Spinal cord (tissue), 10 donors: ENCODE measurements at places on chromosomes 7 and 10.

GRCh38 chr7:104509874-104510273 is 181.5 kb downstream of the LHFPL3 start:
- DNase-seq, result no peak

DNA sequence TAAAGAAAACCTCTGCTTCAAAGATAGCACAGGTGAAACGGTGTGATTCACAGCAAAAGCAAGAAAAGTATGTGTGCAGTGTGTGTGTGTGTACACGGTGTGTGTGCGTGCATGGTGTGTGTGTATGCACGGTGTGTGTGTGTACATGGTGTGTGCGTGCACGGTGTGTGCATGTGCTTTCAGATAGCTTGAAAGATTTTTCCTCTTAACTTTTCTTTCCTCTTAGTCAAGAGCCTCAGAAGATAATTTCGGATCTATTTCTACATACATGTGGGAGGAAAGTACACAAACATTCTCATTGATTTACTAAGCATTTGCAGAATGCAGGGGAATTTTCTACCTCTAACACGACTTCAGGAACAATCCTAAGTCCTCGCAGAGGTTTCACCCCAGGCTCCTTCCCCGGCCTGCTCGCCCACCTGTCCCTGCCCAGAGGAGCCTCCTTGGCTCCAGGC is 2.9 kb downstream of the FGFR2 start:
- DNase-seq, result no peak

DNA sequence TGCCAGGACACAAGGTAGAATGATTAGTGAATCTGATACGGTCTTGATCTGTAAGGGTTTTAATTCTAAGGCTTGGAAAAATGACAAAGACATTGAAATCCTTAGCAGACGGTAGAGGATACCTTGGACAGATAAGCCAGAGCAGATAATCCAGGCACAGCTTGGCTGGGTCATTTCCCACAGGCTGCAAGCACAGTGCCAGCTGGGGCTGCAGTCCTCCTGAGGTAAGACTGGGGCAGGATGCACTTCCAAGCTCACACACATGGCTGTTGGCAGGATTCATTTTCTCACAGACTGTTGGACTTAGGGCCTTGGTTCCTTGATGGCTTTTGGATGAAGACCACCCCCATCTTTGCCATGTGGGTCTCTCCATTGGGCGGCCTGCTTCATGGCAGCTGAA is 63.2 kb upstream of the BMPER start:
- no peak for DNase-seq

DNA sequence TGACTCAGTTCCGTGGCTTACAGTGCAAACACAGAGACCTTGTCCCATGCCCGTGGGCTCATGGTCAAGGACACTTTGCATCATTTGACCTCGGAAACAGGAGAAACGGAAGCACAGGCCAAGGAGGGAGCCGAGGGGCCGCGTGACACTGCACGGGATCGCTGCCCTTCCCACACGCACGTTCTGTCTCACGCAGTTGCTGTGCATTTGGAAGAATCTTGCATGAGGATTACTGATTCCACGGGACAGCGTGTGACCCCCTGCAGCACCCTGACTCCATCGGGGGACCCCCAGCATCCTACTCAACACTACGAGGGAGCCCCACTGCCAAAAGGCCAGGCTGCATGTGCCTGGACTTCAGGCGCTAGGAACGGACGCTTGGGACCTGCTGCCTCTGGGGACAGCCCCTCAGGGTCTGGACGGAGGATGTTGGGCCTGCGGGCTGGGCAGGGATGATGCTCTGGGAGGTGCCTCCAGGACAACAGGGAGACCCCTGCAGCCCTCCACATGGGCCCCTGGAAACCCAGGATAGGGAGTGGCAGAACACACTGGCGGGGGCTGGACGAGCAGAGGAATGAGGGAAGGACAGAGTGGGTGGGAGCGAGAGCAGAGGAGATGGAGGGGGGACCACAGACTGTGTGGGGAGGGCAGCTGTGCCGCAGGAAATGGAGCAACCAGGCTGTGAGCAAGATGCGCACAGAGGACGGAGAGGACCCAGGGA is 222.2 kb downstream of the DNAJB6 start:
- DNase-seq, result no peak

GRCh38 chr7:25951414-25952260 is 200.4 kb upstream of the NFE2L3 start:
- DNase-seq, result peak; percentile 62

DNA sequence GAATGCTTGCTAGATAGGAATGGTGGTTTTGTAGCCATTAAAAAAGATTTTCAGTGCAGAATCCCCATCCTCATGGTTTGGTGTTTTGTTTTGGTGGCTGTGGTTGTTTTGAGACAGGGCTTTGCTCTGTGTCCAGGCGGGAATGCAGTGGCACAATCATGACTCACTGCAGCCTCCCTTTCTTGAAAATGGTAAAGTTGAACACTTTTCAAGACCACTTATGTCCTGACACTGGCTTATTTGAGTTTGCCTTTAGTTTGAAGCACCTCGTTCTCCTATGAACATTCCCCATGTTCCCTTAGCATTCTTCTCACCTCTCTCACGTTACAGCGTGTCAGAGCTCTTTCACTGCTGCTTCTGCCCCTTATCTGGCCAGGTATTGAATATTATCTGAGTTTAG is 140.1 kb downstream of the LRRC4 start:
- no peak for DNase-seq

GRCh38 chr7:16086743-16087142 is 334.6 kb downstream of the CRPPA start:
- no peak for DNase-seq

- peak; percentile 46 for DNase-seq
These were observed 17.8 kb downstream of the NPSR1 start for GRCh38 chr7:34675749-34676374.

DNA sequence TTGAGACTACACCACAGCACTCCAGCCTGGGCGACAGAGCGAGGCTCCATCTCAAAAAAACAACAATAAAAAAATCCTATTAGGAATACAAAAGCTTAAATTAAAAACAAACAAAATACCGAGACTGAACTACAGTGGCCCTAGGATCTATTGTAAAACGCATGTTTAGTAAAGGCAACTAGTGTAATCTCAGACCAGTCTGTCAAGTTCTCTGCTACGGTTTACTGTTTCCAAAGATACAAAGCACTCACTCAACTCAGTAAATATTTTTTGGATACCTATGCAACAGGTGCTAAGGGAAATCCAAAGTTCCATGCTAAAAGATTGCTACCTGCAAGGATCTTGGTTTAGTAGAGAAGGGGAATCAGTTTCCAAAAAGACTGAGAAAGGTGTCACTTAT is 3.4 kb upstream of the MIOS start:
- no peak for DNase-seq

- DNase-seq, result no peak
These were observed 5.5 kb downstream of the TACC2 start for GRCh38 chr10:121994429-121994941.

GRCh38 chr10:97858001-97858439 is 8.4 kb downstream of the GOLGA7B start:
- DNase-seq, result no peak

DNA sequence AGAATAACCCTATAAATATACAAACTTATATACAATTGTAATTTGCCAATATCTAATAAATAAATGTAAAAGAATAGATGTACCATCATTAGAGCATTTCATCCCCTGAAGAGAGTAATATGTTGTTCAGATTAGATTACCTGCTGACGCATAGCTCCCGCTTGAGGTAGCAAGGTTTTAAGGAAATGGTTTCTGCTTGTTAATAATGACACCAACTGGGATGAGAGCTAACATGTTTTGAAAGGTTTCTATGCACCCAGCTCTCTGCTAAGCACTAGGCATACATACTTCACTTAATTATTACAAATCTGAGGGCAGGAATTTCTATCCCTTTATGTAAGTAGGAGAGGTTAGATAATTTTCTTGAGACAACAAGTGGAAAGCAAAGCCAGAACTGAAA is 1003.3 kb upstream of the SORCS1 start:
- no peak for DNase-seq

GRCh38 chr7:98462911-98463633 is 62.2 kb upstream of the BAIAP2L1 start:
- no peak for DNase-seq

DNA sequence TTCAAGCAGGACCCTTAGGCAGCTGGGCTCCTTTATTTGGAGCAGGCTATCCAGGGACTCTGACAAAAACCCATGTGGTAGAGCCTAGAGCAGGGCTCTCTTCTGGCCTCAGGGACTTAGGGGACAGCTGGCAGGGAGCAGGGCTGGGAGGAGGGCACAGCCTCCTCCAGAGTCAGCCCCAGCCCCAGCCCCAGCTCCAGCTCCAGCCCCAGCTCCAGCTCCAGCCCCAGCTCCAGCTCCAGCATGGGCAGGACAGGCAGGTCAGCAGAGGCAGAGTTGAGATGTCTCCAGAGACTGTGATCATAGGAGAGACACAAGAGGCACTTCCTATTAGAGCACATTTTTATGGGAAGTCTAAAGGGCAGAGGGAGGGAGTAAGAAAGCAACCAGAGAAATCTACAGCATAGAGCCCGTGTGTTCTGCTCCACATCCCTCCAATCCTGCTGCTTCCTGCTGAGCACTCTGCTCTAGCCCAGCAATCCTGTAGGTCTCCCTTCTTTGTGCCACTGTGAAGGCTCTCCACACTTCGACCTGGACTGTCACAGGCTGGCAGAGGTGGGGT is 13.3 kb upstream of the C10orf53 start:
- DNase-seq, result no peak

- DNase-seq, result no peak
These were observed 1.6 kb upstream of the PON2 start for GRCh38 chr7:95436407-95436806.

DNA sequence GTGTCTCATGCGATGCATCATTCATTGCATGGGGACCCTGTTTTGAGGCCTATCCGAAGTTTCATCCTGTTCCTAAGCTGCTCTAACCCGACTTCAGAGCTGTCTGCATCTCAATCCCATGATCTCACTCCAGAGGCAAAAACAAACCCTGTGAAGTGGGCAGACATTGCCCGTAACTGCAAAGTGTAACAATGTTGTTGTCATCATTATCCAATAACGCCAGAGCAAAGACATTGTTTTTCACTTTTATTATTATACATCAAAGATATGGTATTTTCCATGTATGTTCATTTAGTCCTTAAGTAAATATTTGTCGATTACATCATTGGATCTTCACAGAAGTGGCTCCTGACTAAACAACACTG is 246.7 kb downstream of the KLF6 start:
- DNase-seq, result no peak

GRCh38 chr10:29324220-29324841 is 35.5 kb downstream of the LYZL1 start:
- no peak for DNase-seq

DNA sequence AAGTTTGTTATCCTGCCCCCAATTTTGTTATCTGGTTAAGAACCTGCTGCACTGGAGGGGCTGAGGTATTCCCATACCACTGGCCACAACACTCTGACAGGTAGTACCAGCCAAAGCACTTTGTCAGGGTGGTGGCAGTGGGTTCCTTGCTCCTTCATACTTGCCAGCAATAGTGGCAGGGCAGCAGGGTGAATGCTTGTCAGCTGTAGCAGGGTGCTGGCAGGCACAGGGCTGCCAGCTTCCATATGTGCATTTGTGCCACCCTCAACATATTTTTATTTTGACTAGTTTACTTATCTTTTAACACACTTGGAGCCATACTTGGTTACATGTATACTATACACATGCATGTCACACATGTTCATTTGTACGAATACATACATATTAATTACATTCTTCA is 294.0 kb upstream of the VWC2 start:
- no peak for DNase-seq

DNA sequence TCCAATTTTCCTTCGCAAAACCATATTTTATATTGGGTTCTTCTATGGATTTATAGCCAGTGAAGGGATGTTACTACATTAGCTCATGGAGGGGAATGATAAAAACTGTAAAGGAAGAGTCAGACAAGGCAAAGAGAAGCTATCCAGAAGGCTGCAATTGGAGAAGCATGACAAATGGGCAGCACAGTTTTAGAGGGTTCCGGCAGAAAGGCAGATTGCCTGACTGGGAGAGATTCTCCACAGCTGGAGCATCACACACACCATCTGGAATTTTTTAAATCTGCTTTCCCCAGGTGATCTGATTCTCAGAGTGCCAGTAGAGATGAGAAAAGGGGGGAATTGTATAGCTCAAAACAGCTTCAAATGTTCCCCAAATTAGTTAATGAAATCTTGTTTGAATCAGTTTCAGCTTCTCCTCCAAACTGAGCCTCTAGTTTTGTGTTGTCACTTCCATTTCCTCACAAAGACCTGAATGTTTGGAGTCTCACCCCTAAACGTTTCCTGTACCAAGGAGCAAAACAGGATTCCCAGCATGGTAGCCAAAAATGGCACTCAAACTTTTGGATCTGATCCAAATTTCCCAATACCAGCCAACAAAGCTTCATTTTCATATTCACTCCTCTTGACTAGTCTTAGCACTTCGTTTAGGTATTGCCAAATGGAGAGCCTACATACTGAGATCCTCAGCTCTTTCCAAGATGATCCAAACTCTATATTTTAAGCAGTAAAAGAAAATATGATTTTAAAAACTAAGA is 177.5 kb downstream of the HPSE2 start:
- no peak for DNase-seq

DNA sequence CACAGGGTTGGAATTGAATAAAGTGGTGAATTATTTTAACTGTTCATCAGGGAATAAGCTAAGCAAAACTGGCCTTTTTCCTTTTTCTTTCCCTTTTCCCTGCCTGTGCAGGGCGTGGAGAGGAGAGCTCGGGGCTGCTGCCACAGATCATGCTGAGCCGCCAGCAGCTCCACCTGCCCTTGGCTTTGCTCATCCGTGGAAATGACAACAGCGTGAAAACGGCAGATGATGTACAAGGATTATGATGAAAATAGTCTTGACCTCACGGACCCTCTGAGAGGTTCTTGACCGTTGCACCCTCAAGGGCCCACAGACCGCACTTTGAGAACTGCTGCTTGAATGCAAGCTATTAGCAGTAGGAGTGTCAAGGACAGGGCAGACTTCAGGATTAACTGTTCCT is 10.6 kb downstream of the PPP2R2D start:
- DNase-seq, result no peak

- no peak for DNase-seq
These were observed 186.7 kb upstream of the ANK3 start for GRCh38 chr10:60576130-60577069.

GRCh38 chr7:47342296-47343060 is 239.4 kb downstream of the TNS3 start:
- no peak for DNase-seq

GRCh38 chr7:15848362-15848761 is 161.9 kb upstream of the MEOX2 start:
- no peak for DNase-seq

DNA sequence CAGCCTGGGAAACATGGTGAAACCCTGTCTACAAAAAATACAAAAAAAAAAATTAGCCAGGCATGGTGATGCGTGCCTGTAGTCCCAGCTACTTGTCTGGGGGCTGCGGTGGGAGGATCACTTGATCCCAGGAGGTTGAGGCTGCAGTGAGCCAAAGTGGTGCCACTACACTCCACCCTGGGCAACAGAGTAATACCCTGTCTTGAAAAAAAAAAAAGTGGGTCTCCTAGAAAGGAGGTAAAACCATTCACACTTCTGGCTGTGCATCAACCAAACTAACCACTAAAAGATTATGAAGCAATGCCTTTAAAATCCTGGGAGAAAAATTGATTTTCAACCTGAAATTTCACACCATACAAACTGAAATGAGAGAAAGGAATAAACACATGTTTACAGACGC is 35.4 kb upstream of the C10orf71 start:
- DNase-seq, result no peak
